ENCODE measurements at places on chromosomes 1 and 21. TPM values are rescaled to one million over a fixed set of nuclear protein-coding genes. Genes with fewer than 3 reads are reported as not detected.

NUDT17 gene
- 4.0 TPM for total RNA-seq

DENND2D gene
- 174 TPM for total RNA-seq

F11R gene
- total RNA-seq, result 16.9 TPM

DDX20 gene
- 13.5 TPM for total RNA-seq

GRCh38 chr1:47596328-47596727 lies 158.5 kb downstream of the FOXD2 start:
- no peak overlapping the region for H3K4me3 ChIP-seq
- no peaks in the 10 kb centered on the region for H3K4me1 ChIP-seq
- DNase-seq, result no peak
- peaks cover 22% of the 10 kb centered on the region for H3K27me3 ChIP-seq
- H3K27ac ChIP-seq, result no peak overlapping the region
- H3K36me3 ChIP-seq, result no peaks in the 10 kb centered on the region

Measured in activated CD4-positive, alpha-beta T cell treated with anti-CD3 and anti-CD28 coated beads for 36 hours (primary cell).